Activated CD4-positive, alpha-beta T cell treated with anti-CD3 and anti-CD28 coated beads, Interleukin-2, Interleukin-6, amounts not matched to agents 100 ng/mL and 50 ng/mL, durations not matched to agents 16 hours and 8 hours (primary cell): ENCODE measurements at places on chromosomes 13 and 19.

DNA sequence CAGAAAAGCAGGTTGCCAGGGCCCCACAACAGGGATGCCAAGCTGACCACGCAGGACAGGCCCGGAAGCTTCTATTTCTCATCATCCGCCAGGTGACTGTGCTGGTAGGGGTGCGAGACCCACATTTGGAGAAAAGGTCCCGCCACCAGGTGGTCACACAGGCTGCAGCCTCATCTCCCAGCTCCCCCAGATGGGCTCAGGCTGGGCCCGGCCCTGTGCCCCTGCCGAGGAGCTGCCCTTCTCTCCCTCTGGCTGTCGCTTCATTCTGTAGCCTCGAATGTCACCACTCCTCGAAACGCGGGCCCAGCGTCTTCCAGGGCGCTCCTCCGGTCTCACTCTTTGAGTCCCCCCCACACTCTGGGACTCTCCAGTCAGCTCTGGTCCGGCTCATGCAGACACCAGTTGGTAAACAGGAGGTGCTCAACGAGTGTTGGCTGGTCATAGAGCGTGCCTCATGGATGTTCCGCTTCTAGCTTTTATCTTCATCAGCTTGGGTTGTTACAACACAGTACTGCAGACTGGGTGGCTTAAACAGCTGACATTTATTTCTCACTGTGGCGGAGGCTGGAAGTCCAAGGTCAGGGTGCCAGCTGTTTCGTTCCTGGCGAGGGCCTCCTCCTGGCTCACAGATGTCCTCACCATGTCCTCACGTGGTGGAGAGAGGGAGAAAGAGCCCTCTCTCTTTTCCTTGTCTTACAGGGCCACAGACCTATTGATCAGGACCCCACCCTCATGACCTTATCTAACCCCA lies 87.1 kb downstream of the TEX29 start:
- no peak for DNase-seq

- no peak for DNase-seq
These were observed 26.0 kb downstream of the NAXD start for GRCh38 chr13:110641055-110642015.

- DNase-seq = no peak
These were observed 46.4 kb downstream of the SOX1 start for GRCh38 chr13:112113348-112113747.

- DNase-seq = peak; percentile 64
These were observed 8.2 kb downstream of the GPC5 start for GRCh38 chr13:91406619-91407018.

- no peak for DNase-seq
These were observed 25.3 kb downstream of the TM9SF2 start for GRCh38 chr13:99526549-99526948.
